Iris pigment epithelial cell (primary cell): ENCODE measurements at places on chromosomes 3 and 15.

- peak; percentile 85 for DNase-seq
Observed at GRCh38 chr3:27666708-27667107, 55.4 kb downstream of the EOMES start.

DNA sequence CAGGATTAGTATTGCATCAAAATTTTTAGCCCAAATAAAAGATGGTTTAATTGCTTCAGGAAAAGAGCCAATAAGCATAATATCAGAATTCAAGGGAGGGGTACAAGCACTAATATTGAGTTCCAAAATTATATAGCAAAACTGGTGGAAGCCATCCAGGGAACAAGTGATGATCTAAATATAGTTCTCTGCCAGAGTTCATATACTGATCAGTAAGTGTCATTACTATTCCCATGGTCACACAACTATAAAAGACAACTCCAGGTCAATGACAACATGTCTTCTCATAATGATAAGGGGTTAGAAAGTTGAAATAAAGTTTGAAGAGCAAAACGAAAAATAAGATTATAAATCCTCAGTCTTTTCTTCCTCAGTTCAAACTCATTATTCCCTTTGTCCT lies 57.4 kb downstream of the ZNF280D start:
- no peak for DNase-seq

GRCh38 chr3:16388850-16389441 lies 123.9 kb downstream of the OXNAD1 start:
- no peak for DNase-seq

GRCh38 chr3:139574026-139574947 lies 34.7 kb upstream of the RBP1 start:
- DNase-seq, result peak; percentile 11

DNA sequence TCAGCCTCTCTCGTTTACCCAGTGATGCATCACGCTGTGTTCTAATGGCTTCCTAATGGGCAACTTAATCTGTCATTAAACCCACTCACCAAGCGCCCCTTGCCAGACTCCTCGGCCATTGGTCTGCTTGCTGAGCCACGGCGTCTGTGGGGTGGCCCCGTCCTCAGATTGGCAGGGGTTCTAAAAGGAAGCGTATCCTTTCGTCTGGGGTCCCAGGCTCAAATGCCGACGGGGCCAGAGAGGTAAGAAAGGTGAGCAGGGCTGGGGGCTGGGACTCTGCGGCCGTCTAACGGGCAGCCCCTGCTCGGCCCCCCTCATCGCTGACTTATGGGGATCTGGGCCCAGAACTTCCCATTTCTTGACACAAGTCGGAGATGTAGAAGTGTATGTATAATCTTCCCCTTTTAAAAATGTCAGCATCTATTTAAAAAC lies 315.1 kb upstream of the PROK2 start:
- DNase-seq, result no peak

GRCh38 chr3:162780313-162780712 lies 1283.7 kb downstream of the OTOL1 start:
- DNase-seq, result no peak

GRCh38 chr3:117616227-117616626 lies 906.6 kb downstream of the TUSC7 start:
- DNase-seq, result no peak
